ENCODE measurements at places on chromosomes 5 and 9.

GRCh38 chr5:135626636-135627035, 47.8 kb upstream of the CXCL14 start:
- DNase-seq = no peak

DNA sequence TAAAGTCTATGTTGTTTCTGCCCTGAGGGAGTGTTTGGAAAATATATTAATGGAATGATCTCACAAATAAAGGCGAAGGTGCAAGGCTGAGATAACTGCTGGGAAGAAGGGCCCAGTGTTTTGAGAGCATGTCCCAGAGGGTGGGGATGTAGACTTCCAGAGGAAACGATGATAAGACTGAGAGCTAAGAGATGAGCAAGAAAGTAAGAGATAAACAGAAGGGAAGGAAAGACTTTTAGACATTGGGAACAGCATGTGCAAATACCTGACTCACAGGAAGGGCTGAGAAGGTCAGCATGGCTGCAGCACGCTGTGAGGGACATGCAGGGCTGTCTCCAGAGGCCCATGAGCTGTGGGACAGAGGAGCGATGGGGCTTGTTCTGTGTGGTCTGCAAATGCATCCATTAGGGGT, 19.9 kb upstream of the ADRB2 start:
- no peak for DNase-seq

DNA sequence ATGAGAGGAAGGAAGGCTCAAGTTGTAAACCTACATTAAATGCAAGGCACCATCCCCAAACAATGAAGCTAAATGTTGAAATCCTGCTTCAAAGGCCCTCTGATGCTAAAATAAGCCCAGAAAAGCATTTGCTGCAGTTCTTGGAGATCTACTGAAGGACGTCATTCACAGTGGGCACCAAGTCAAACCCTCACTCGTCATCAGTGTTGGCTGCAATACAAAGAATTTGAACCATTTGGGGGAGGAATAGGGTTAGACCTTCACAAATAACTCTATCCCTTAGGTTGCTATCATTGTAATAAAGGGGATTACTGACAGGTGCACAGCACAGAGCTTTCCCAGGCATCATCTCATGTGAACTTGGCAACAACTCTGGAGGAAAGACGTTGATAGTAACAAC, 9.3 kb upstream of the MEGF9 start:
- DNase-seq = no peak

GRCh38 chr5:147912011-147912410, 5.7 kb upstream of the C5orf46 start:
- DNase-seq = no peak

- no peak for DNase-seq
Observed at GRCh38 chr9:111427186-111427585, 57.0 kb downstream of the ECPAS start.

DNA sequence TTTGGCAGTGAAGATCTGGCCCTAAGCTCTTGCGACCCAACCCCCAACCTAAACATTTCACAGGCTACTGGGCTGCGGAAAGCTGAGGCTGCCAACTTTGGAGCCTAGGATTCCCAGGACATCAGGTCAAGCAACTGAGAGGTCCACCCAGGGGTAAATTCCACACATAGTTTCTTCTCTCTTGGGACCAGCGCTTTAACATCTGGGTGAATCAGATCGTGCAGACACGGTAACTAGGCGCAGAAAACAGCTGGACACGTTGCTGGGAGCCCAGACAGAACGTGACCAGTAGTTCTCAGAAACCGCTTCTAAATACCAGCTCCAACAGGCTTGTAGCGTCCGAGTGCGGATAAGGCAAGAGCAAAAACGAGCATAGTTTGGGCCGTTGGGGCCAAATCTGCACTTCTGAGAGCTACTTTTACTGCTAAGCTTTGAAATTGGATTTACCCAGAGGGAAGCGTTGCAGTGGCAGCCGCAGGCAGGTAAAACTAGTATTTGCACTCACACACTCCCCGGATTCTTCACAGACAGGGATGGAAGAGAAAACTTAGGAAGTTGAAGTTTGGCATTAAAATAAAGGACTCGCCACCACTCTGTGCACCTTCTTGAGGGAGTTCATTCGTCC, 11.8 kb downstream of the ITGA1 start:
- DNase-seq = peak; percentile 51

GRCh38 chr9:87614397-87614796, 111.5 kb upstream of the CTSL start:
- no peak for DNase-seq

GRCh38 chr5:116437922-116438578, 136.6 kb downstream of the SEMA6A start:
- DNase-seq = no peak
